ENCODE measurements at places on chromosomes 6 and 20.

- no peak for DNase-seq
Observed at GRCh38 chr6:80976336-80976735, 776.1 kb downstream of the TENT5A start.

DNA sequence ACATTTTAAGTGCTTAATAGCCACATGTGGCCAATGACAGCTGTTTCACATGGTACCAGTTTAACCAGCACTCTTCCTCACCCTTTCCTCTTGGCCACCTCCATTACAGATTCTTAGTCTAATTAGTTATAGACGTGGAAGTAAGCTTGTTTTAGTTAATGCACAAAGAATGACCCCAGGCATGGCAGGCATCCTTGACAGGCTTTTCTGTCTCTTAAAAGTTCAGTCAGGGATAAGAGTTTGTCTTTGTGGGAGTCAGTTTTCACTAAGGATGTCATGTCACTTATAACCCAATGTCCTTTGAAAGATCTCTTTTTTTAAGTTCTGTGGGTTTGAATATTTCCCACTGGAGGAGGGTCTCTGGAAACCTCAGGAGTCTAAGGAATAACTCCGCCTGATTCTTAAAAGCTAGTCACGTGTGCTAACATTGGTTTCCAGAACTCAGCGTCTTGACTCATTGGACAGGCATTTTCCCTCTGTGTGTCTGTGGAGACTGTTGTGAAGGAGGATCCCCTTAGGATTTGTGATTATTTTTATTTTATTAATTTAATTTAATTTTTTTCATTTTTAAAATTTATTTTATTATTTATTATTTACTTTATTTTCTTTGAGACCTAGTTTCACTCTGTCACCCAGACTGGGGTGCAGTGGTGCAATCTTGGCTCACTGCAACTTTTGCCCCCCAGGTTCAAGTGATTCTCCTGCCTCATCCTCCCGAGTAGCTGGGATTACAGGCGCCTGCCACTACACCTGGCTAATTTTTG lies 171.4 kb downstream of the ZFAND3 start:
- no peak for DNase-seq

DNA sequence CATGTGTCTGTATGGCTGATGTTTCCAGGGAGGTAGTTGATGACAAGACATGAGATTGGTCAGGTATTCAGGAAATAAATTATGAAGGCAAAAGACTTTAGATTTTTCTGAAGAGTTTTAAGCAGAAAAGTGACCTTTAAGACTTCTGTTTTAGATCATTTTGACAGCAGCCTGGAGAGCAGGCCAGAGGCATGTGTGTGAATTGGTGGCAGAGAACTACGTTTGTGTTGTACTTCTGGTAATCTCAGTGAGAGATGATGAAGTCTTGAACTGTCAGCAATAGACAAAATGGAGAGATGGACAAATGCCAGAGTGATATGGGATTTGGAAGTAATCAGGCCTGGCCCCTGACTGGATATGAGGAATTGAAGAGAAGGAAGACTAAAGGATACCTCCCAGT lies 30.8 kb downstream of the FARS2 start:
- DNase-seq: no peak

GRCh38 chr6:106360989-106361430 lies 493 bp downstream of the CRYBG1 start:
- DNase-seq: peak; percentile 57

- DNase-seq: no peak
Observed at GRCh38 chr6:35059596-35060345, 81.4 kb downstream of the TCP11 start.

DNA sequence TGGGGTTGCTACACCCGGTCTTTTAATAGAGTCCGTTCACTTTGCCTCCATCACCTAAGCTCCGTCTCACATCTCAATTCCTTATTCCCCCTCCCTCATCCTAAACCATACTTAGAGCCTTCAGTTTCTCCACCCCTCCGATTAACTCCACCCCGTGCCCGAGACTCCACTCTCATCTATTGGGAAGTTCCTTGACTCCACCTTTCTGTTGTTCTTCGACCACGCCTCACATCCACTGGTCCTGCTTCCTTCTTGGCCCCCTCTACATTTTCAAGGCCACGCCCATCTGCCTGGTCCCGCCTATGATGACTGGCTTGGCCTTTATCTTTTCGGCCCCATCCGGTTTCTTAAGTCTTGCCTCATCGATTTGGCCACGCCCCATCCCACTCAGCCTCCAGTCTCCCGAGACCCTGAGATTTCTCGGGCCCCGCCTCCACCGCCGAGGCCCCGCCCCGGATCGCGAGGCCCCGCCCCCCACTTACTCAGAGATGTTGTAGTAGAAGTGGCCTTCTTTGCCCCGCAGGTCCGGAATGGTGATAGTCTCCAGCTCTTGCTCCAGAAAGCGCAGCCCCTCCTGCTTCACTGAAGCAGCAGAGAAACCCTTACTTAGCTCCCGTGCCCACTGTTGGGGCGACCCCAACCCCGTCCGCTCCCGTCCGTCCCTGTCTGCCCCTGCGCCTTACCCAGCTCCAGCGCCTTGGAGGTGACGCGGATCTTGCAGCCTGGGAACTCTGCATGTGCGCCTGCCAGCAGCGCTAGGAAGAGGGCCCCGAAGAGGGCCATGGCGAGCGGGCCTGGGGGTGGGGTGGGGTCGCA lies 1.1 kb downstream of the PLTP start:
- DNase-seq: peak; percentile 99

DNA sequence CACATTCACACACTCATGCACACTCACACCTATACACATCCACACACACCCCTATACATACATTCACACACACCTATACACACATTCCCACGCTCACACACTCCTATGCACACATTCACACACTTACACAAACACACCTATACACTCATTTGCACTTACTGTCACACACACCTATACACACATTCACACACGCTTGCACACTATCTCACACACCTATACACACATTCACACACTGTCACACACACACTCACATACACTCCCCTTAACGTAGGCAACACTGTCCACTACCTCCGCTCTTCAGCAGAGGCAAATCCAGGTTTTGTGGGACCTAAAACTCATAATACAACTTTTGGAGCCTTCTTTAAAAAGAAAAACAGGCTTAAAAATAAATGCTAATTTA lies 487.7 kb upstream of the CDH4 start:
- no peak for DNase-seq

- no peak for DNase-seq
Observed at GRCh38 chr6:163308629-163309440, 105.7 kb upstream of the QKI start.

GRCh38 chr6:127918506-127919427 lies 17.9 kb upstream of the THEMIS start:
- DNase-seq: no peak

- no peak for DNase-seq
Observed at GRCh38 chr6:51049983-51050877, 231.6 kb downstream of the TFAP2B start.

- DNase-seq: peak; percentile 81
Observed at GRCh38 chr6:107491138-107491609, 1.3 kb downstream of the SOBP start.

GRCh38 chr20:1462001-1462400 lies 4.6 kb downstream of the NSFL1C start:
- DNase-seq: no peak

DNA sequence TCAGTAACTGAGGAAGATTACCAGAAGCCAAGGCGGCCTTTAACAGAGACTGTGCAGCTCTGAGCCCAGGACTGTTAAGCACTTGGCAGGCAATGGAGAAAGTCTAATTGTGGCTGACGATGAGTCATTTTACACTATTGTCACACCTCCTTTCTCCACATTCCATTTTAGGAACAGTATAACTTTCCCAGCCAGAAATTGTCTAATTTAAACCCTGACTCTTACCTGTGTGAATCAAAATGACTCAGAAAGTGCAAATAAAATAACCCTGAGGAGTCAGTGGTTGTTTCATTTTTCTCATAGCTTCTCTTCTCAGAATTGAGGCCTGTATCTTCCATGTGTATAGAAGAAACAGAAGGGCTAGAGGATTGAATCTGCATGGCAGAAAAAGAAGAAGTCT lies 40.0 kb upstream of the OPN5 start:
- no peak for DNase-seq

DNA sequence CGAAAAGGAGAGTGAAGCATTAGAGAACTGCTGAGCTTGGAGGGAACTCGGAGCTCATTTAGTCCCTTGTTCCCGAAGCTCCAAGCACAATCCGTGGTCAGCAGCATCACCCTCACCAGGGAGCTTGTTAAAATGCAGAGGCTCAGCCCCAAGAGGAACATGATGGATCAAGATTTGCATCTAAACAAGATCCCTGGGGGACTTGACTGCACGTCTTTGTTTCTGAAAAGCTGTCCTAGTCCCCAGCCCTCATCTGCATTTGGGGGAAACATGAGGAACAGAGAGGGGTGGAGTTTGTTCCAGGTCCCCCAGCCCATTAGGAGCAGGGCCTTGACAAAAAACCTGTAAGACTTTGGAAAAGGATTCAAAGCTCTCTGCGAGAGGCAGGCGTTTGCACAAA lies 4.1 kb upstream of the LBP start:
- DNase-seq: no peak

- no peak for DNase-seq
Observed at GRCh38 chr6:108105571-108105970, 31.0 kb upstream of the OSTM1 start.

DNA sequence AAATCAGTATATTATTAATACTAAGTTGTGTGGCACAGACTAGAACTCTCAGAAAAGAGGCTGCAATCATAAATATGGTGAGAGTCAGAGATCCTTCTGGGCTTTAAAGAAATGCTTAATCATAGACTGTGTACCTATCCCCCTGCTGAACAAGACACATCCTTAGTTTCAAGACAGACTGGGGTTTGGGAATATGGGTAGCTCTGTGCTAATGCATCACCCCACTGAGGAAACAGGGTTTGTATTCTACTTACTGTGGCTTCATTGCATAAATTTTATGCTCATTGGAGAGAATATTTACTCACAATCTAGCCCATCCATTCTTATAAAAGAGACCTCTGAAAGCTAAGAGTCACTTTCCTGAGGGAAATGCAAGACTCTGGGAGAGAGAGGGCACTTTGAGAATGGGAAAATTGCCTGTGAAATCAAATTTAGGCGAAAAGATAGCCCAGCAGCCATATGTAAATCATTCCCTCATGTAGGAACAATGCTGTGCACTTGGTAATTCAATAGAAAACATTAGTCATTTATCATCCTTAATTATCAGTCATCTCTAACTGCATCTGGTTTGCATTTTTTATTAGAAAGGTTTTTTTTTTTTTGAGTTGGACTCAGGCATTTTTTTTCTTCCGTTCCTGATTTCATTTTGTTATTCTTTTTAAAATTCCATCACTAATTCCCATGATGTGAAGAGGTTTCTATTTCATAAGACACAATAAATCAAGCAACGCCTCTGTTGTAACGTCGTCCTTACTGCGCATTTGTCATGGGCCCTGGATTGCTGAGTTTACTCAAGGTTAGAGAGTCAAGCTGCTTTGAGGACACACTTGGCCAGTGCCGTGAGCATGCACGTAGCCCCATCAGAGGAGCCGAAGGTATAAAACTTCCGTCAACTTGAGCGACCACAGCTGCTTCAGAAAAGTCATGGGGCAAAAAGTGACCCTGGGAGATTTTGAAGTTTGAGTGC lies 91.8 kb downstream of the TRMT11 start:
- no peak for DNase-seq

DNA sequence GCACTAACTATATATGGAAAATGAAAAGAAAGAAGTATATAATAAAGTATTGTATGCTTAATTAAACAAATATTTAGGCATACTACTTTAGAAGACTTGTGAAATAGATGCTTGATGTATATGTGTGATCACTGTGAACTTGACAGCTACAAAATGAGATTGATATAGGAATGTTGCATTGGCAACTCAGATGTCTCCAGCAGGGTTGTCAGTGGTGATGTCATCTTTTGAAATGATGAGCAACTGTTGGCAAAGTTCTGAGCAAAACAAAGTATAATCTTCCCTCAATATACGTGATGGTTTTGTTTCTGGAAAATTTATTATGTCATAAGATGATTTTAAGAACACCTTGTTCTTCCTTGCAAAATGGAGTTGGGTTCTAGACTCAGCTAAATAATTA lies 133.8 kb downstream of the ARID1B start:
- DNase-seq: no peak

GRCh38 chr6:84615113-84615850 lies 149.1 kb downstream of the TBX18 start:
- no peak for DNase-seq

DNA sequence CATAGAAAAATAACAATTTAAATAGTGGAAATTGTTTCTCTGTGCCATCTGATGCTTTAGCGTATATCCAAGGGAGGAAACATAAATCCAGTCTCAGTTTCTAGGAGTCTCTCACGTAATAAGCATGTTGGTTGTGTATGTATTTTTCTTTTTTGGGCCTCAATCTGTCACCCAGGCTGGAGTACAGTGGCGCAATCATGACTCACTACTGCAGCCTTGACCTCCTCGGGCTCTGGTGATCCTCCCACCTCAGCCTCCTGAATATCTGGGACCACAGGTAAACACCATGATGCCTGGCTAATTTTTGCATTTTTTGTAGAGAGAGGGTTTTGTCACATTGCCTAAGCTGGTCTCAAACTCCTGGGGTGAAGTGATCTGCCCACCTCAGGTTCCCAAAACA lies 78.6 kb upstream of the PLN start:
- no peak for DNase-seq

- no peak for DNase-seq
Observed at GRCh38 chr6:33314515-33314942, 651 bp upstream of the TAPBP start.

- DNase-seq: no peak
Observed at GRCh38 chr6:166614171-166614583, 12.9 kb downstream of the RPS6KA2 start.

DNA sequence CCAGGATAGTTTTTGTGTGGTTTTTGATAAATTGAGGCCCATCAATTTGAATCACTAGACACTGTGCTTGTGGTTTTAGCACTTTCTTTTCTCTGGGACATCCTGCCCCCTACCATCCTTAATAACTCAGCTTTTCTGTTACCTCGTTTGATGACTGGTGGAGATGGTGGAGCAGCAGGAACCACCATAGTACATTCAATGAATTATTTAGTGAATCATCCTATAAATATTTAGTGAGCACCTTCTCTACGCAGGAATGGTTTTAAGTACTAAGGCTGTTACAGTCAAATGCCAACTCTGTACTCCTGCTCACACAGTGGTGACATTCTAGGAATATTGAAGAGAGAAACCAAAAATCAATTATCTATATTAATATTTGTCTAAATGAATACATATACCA lies 585.2 kb downstream of the HAO1 start:
- no peak for DNase-seq

DNA sequence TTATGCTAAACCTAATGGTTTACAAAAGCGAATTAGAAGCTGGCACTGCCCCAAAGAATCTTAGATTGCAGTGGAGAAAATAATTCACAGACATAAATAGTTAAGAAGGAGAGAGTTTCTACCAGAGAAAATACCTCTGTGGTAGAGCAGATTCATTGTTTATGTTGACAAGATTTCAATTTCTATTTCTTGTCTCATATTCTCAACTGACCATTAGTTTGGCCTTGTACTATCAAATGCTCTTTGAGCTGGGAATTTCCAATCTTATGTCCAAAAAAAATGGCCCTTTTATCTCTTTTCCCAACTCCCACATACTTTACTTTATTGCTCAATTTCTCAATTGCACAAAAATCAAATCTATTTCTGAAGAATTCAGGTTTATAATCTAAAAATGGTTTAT lies 804.1 kb upstream of the CITED2 start:
- DNase-seq: no peak
